NCI-H1105 (cell line): ENCODE measurements at places on chromosomes 1 and 21.

DNA sequence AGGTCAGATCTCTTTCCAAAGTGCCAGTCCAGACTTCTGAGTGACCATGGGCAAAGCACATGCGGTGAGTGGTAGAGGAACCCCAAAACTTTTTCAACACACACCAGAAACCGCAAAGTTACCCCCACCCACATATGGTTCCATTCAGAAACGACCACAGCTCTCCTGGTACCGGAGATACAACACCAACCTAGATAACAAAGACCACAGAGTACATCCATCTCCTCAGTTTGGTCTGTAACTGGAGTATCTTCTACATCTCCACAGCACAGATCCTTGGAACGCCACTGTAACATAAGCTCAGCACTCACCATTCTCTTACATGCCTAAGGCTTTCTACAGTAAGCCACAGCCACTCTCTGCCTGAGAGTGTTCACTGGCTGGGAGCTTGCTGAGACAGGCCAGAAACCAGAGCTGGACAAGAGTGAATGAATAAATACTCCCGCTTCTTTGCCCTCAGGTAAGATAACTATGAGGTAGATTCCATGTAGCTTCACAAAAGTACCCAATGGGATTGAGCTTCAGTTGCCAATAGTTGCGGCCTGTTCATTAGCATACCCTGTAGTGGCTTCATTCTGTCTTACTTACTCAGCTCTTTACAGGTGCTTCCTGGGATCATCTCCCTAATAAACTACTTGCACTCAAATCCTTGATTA, 81.8 kb downstream of the SMYD3 start:
- no peak for DNase-seq

DNA sequence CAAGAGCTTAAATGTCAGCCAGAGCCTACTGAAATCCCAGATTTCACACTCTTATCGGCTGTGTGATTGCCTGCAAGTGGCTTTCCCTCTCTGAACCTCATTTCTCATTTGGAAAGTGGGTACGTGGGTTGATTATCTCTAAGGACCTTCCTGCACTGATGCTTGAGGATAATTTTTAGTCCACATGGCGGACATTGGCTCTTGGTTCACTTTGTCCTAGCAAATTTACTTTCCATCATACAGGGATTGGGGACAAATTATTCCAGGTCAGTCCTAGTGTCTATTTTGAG, 111.6 kb downstream of the ACTL8 start:
- no peak for DNase-seq

DNA sequence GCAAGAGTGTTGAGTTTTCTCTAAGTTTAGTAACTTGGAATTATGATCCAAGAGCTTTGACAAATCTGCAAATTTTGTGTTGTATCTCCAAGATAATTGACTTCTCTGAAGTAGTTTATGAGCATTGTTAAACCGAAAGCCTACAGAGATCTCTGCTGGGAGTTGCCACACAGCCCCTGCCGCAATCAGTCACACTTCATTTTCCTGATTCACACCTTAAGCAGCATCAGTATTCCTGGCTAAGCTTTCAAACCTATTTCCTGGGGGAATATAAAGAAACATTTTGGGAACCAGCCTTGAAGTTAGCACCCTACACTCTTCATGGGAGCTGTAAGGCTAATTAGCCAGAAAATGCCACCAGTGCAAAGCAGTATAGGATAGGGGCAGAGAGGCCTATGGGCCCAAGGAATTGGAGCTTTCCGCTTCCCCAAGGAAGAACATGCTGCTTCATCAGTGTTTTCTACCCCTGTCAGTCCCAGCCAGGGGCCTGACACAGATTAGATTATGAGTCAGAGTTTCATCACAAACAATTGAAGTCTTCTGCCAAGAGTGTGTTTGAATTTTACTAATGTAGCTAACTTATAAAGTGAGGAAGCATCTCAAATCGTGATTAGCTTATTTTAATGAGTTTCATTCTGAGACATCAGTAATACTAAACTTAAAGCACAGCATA, 23.2 kb upstream of the CACYBP start:
- DNase-seq: no peak

- DNase-seq: no peak
Measured at GRCh38 chr1:166471359-166471758, 304.6 kb upstream of the FAM78B start.

GRCh38 chr1:15507278-15507677, 16.7 kb downstream of the CASP9 start:
- DNase-seq: no peak

DNA sequence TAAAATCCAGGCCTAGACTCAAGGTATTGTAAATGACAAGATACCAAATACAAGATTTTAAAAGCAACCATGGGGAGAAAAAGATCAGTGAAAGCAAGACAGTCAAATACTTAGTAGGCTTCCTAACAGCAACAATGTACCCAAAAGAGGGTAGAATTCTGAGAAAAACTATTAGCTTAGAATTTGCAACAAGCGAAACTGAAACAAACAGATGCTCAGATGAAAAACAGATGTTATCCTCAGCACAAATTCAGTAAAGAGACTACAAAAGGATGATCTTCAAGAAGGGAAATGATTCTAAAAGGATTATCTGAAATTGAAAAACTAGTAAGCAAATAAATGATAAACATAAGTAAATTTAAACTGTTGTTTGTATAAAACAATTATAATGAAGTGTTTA, 40.0 kb downstream of the PDC start:
- no peak for DNase-seq

DNA sequence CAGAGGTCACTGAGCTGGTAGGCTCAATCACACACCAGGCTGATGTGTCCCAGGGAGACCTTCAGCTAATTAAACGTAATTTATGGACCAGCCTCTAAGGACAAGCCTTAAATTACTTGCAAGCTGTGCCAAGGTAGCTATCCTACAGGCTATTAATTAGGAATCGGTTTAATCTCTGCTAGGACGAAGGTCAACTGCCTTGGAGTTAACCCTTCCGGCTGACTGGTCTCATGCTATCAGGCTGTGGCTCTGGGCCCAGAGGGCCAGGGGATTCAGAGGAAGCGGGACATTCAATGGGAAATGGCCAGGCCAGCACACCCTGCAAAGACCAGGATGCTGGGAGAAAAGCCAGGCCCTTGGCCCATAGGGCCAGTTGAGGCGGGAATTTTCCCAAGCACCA, 19.0 kb downstream of the DHRS3 start:
- DNase-seq: no peak

GRCh38 chr1:229514578-229515275, 6.6 kb upstream of the NUP133 start:
- peak; percentile 5 for DNase-seq

DNA sequence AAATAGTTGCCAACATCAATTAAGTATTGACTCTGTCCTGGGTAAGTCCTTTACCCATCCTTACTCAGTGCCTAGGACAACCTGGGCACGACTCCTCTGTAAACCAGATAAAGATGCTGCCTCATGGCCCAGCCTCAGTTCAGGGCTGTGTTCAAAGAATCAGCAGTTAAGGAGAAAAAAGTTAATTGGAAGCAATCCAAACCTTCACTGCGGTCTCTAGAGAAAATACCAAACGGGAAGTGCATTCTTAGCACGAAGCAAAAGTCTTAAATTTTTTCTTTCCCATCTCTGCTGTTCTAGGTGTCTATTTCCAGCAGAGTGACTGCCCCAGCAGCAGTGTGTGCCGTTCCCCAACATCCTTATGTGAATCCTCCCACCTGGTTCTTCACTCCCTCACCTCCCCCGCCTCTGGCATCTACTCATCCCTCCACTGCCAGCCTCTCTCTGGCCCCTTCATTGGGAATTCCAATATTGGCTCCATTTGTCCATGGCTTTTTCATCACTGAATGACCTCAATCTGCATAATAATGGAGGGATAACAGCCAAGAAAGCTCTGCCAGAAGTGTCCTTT, 23.2 kb downstream of the KANK4 start:
- no peak for DNase-seq

DNA sequence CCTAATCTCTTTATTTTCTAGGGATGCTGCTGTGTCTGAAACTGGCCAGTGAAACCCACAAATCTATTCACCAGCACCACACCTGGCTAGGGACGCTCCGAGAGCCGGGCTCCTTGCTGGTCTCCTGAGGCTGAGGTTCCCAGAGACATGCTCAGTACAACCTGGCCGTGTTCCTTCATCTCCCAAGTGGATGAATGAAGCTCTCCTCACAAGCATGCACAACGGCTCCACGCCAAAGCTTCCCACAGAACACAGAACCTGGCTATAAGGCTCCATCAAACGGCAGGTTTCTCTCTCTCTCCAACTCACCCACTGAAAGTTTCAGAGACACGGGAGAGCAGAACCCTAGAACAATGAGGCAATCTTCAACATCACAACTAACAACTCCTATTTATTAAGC, 82.3 kb downstream of the TIAM1 start:
- no peak for DNase-seq

- DNase-seq: no peak
Measured at GRCh38 chr1:227947386-227947675, 401 bp downstream of the WNT9A start.

DNA sequence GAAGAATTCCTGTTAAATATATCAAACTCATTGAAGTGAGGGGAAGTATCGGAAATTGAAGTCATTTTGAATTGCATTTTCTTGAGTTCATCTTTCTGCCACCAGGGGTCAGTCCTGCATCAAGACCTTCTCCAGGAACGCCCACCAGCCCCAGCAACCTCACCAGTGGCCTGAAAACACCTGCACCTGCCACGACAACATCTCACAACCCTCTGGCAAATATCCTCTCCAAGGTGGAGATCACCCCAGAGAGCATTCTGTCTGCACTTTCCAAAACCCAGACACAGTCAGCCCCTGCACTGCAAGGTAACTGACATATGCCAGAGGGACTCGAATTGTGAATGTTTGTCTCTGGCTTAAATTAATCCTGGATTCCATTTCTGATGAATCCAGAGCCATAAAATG, 22.8 kb upstream of the TARS2 start:
- DNase-seq: peak; percentile 45

DNA sequence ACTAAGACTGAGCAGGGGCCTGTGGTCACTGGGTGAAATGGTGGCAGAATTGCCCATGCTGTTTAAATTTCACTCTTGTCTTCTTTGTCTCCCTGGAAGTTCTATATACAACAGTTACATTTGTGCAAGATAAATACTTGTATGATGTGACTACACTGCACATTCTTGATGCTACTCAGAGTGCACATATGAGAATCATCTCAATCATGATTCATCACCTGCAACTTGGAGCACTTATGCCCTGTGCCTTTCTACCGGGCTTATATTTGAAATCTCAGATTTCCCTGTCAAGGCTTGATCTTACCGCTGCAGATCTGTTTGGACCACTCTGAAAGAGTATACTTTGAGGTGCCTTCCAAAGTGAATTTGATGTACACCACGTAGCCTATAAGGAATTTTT, 10.6 kb downstream of the PGM1 start:
- no peak for DNase-seq

GRCh38 chr1:232507571-232507970, 122.4 kb downstream of the SIPA1L2 start:
- no peak for DNase-seq

GRCh38 chr1:193013005-193013404, 46.2 kb downstream of the UCHL5 start:
- no peak for DNase-seq

GRCh38 chr1:78553859-78554258, 63.1 kb downstream of the PTGFR start:
- DNase-seq: no peak

DNA sequence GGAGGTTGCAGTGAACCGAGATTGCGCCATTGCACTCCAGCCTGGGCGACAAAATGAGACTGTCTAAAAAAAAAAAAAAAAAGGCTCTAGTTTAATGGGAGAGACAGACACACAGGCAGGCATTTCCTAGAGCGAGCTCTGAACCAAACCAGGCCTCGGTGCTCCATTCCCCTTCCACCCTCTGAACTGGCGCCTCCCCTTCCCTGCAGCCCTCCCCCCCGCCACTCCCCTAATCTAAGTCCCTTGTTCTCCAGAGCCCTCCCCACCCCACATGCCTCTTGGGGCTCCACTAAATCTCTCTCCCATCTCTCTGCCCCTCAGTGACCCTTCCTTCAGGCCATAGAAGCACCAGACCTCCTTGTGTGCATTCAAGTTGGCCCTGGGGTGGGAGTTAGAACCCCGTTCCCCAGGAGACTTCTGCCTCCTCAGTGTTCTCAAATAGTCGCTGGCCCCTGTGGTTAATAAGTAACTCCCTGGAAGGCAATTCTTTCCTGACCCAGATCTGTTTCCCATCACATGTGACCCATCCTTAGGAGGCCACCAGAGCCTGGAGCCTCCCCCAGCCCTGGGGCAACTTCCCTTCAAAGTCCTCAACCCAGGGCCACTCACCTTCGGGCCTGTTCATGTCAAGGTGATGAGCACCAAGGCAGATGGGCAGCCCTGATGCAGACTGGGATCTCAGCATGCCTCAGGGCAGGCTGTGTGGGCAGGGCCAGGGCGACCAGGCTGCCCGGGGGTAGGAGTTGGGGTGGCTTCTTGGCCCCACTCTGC, 42.6 kb upstream of the EPB41 start:
- no peak for DNase-seq

GRCh38 chr1:177796561-177796960, 173.3 kb downstream of the SEC16B start:
- no peak for DNase-seq

DNA sequence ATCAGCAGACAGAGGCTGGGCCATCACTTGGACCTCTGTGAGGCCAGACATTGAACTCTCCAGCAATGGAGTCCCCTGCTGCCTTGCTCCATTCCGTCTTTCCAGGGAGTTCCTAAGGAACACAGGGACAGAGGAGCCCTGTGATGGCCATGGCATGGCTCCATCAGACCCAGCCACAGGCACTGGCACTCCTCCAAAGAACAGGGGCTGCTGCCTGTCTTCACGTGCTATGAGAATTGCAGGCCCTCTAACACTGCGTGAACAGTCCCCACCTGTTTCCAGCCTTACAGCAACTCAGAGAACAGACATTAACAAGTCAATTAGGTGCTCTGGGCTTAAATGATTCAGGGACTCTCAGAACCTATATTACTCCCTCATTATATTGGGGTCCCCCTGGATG, 140.8 kb downstream of the ASTN1 start:
- peak; percentile 41 for DNase-seq

DNA sequence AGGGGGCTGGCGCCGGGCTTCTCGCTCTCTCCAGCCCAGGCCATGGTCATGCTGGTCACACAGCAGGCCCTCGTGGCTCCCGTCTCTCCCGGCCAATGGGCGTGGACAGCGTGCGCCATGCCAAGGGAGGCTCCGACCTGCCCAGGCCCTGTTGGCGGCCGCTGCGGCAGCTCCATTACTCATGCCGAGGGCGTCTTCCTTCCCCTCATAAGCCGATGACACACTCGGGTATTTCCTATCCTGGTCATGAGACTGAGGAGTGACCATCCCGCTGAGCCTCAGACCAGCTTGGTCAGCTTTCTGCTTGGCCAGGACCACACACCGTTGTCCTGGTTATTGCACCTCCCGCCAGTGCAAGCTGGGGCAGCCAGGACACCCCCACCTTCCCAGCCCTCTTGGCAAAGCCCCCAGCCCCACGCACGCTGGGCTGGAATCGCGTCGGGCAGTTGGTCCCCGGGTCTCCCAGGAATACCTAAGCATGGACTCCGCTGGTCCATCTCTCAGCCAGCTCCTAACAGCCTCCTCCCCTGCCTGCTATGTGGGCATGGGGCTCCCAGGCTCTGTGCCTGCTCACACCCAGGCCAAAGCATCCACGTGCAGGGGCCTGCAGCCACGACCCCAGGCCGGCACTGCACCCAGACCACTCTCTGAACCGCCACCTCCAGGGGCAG, 49.8 kb downstream of the ARHGEF16 start:
- no peak for DNase-seq

GRCh38 chr1:221029981-221030649, 150.9 kb downstream of the HLX start:
- DNase-seq: no peak
